Astrocyte of the cerebellum (primary cell): ENCODE measurements at places on chromosomes 7 and 10.
A peak's percentile ranks its signal among the peaks of the same experiment; 100 is the strongest.

DNA sequence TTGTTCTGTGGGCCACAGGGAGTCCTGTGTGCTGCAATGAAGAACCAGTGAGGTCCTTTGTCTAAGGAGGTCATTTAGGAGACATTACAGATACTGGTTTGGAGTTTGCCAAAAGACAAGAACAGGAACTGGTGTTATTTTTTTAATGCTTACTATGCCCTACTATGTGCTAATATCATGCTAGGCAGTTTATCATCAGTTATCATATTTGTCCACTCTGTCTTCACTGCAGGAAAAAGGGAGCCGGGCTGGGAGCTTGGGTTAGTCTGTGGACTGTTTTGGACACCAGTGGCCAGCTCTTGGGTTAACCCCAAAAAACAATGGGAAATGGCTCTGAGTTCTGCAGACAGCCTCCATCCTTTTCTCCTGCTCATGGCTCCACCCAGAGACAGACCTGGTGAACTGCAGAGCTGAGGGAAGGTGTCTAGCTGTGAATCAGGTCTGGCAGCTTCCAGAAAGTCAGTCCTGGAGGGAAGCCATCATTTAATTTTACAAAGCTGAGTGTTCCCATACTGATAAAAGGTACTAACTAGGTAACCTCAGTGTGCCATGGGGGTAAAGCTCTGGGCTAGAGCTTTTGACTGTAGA lies 101.2 kb upstream of the ZNF746 start:
- DNase-seq: peak; percentile 22

GRCh38 chr10:34299105-34299611 lies 515.9 kb downstream of the PARD3 start:
- no peak for DNase-seq

DNA sequence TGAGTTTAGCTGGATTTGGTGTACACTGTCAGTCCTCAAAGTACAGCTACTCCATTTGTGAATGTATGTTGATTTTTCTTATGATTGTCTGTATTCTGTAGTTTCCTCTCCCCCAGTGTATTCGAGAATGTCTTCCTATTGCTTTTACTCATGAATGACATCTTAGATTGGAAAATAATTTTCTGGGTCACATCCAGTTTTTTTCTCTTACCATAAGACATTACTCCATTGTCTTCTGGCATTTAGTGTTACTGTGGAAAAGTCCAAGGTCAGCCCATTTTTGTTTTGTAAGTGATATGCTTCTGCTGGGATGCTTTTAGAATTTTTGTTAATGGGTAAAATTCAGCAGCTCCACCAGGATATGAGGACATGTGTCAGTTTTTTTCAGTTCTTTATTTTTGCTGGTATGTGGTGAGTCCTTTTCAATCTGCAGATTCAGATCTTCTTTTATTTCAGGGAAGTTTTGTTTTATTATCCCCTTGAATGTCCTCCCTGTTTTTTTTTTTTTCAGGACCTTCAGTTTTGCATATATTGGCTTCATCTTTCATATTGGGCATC lies 33.6 kb downstream of the WAC start:
- no peak for DNase-seq

DNA sequence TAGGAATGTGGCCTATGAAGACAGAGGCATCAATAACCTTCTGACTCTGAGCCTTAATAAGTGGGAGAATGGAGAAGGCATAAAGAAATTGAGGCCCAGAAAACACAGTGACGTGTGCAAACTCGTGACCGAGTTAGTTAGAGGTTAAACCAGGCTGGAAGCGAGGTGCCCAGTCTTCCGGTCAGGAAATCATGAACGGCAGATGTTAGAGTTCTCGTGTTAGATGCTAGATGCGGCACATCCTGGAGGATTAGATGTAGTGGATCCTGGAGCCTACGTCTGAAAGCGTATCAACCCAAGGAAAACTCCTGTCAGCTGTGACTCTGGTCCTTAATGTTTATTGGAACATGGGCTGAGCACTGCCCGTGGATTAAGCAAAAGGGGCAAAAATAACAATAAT lies 275.9 kb downstream of the TCF7L2 start:
- no peak for DNase-seq

- DNase-seq: no peak
Observed at GRCh38 chr7:133044722-133045473, 37.0 kb downstream of the CHCHD3 start.

DNA sequence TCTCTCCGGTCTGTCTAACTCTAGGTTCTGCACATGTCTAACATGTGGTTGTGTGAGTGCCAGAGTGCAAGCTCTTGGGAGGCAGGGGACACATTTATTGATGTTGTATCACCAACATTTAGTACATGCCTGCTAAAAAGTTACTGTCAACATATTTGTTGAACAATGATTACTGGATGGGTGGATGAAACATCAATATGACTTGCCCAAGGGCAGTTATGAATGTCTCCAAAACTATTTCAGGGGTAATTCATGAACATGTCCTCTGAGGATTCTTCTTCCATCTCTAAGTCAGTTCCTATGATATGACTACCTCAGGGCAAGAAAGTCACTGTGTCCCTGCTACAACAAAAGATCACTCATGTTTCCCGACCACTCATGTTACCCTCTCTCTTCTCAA lies 91.3 kb upstream of the STEAP1B start:
- no peak for DNase-seq

GRCh38 chr7:74709880-74710671 lies 52.6 kb downstream of the GTF2I start:
- DNase-seq: no peak

DNA sequence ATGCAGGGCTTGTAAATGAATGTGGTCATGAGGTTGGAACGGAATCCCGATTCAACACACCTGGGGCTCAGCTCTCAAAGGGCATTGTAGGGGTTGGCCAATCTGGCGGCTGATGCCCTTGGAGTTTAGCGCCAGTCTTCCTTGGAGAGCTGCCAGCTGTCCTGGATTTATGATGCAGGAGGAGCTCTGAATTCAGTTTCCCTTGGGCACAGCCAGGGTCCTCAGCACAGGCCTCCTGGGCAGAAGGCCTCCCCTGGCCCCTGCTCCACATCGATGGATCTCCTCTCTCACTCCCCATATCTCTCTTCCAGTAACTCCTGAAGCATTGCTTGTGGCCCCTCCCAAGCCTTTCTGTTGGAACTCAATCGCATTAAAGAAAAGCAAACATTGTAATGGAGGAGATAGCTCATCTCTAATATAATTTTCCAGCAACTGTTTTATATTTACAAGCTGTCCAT lies 985 bp upstream of the CYTH3 start:
- no peak for DNase-seq

DNA sequence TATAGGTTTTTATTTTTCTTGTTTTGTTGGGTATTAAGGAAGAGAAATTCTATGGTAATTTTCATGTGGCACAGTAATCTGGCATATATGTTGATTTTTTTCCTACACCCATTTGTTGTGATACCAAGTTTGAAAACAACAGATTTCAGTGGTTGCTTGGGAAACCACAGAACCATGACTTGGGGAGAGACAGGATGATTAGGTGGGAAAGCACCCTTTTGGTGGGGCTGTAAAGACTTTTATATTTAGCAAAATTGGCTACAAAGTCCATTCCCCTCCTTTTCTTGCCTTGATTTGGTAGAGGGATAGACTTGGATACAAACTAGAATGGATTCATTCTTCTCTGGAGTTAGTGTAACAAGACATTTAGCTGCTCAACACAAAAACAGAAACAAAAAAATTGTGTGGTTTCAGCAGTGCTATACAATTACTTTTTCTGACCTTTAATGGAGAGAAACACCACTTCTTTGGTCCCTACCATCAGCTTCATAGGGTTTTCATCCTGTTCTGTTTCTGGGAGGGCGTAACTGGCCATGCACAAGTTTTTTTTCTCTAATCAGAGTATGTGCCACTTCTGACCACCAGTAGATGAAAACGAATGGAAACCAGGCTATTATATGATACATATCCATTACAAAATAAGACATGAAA lies 52.7 kb downstream of the FIGNL1 start:
- DNase-seq: no peak

DNA sequence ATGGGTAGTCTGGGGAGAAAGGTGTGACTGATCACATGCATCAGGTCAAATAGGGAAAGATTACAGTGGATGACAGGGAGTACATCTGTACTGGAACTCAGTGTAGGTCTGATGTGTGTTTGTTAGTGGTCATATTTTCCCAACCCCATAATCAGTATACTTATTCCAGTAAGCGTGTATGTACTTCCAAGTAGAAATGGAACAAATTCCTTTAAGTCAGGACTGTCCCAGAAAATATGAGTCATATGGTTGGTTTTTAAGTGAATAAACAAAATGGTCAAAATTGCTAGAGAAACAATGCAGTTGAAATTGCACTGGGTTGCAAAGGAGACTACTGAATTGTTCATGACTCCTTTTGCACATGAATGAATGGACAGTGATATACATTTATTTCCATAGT lies 118.8 kb upstream of the MYO3A start:
- DNase-seq: peak; percentile 47

GRCh38 chr7:2754086-2754485 lies 66.1 kb downstream of the AMZ1 start:
- no peak for DNase-seq

DNA sequence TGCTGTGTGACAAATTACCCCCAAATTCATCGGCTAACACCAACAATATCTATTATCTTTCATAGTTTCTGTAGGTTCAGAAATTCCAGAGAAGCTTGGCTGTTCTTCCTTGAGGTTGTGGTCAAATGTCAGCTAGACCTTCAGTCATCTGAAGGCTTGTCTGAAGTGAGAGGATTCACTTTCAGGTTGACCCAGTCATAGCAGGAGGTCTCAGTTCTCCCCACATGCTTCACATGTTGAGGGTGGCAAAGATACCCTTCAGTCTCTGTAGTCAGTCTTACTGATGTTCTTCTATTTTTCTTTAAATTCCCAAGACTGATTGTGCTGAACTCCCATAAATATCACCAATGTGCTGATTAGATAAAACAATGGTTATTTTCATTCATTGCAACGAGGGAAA lies 1692.0 kb downstream of the REEP3 start:
- no peak for DNase-seq
